ENCODE measurements at places on chromosomes 4 and X.

- no peak for DNase-seq
Observed at GRCh38 chr4:101141230-101141629, 206.1 kb downstream of the PPP3CA start.

DNA sequence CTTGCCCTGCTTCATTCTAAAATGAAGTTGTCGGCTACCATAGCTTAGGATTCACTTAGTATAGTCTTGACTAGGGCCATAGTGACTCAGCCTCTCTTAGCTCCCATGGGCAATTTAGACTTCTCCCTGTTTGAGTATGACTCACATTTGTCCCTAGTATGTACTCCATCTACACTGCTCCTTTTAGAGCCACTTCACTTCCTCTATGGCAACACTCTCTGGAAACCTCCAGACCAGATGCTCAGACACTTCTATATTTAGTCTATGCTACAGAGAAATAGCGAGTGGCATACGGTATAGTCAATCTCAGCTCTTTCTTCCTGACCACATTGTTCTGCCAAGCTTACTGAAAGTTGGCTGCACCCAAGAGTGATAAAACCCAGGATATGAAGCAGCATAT lies 11.2 kb downstream of the MEPE start:
- DNase-seq, result no peak

- DNase-seq, result no peak
Observed at GRCh38 chr4:132662456-132662855, 486.6 kb upstream of the PCDH10 start.

- DNase-seq, result no peak
Observed at GRCh38 chr4:138749303-138749702, 266.3 kb upstream of the NOCT start.

DNA sequence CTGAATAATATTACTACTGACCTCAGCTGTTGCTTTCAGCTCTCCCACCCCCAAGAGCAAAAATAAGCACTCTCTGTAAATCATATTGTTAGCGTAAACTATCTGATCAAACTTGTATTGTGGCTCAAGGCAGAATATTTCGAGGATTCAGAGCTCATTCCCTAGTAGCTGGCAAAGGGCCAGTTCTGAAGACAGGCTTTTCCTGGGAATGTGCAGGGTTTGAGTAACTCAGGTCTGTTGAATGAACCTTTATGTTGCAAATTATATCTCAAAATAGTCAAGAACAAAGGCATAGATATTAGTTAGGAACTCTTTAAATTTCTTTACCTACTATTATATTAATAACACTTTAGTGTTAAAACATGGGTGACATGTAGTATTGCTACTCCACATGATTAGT lies 454.9 kb downstream of the CCSER1 start:
- no peak for DNase-seq

DNA sequence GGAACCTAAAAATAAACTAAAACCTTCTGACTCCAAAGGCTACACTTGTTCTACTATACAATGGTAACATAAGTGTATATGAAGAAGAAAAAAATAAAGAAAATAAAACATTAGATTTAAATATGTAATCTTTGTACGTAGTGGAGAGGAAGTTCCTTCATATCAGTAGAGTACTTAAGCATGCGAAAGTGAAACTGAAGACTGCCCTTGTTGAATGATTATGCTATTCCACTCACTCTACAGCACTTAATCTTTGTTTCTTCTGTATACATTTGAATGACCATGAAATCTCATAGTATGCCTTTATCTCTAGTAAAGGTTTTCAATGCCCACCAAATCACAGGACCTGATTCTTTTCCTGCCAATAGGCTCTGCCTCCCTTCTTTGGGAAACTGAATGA lies 78.9 kb downstream of the NDST3 start:
- no peak for DNase-seq

GRCh38 chr4:103786593-103786992 lies 66.8 kb upstream of the TACR3 start:
- no peak for DNase-seq

DNA sequence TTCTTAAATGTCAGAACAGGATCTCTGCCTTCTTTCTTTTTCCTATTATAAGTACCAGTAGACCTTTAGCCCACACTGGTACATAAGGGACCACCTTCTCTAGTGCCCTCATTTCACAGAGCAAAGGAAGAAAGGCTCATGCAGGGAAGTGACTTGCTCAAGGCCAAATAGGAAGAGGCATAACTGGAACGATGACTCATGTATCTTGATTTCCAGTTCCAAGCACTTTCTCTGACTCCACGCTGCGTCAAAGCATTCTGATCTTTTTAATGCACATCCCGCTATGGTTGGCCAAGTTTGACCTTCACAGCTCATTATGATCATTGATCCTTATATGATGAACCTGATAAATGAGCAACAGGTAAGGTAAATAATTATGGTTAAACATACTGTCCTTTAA lies 542.0 kb downstream of the GBA3 start:
- DNase-seq, result no peak

DNA sequence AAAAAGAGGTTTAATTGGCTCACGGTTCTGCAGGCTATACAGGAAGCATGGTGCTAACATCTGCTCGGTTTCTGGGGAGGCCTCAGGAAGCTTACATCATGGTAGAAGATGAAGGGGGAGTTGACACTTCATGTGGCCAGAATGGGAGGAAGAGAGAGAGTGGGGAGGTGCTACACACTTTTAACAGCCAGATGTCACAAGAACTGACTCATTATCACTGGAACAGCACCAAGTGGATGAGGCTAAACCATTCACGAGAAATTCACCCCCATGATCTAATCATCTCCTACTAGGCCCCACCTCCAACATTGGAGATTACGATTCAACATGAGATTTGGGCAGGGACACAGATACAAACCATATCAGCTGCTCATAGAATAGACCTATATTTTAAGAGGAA lies 255.8 kb downstream of the OPHN1 start:
- DNase-seq, result no peak

DNA sequence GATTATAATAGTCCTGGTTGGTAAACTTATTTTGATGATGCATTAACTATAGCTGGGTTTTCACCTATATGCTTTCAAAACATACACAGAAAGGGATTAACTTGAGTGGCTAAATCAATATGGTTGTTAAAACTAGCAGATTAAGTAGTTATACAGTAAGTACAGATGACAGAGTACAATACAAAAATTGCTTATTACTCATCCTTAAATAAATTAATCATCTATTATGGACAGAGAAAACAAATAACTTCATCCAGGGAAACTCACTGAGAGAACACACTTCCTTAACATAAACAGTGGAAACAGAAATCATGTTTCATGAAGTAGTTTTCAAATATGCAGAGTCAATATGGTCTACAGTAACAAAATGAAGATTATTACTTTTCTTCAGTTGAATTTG lies 133.4 kb downstream of the AREG start:
- no peak for DNase-seq

DNA sequence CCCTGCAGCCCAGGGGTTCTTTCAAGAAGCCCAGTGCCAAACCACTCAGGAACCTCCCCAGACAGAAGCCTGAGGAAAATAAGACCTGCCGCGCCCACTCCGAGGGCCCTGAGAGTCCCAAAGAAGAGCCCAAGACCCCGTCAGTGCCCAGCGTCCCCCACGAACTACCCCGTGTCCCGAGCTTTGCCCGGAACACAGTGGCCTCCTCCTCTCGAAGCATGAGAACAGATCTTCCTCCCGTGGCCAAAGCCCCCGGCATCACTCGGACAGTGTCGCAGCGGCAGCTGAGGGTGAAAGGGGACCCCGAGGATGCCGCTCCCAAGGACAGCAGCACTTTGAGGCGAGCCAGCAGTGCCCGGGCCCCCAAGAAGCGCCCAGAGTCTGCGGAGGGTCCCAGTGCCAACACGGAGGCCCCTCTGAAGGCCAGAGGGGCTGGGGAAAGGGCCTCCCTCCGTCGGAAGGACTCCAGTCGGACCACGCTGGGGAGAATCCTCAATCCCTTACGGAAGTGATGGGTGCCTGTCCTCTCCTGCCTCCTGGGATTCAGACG lies 40.2 kb downstream of the FHDC1 start:
- no peak for DNase-seq

- no peak for DNase-seq
Observed at GRCh38 chr4:155954939-155955338, 1.3 kb upstream of the CTSO start.

- no peak for DNase-seq
Observed at GRCh38 chr4:146436423-146437162, 85.1 kb downstream of the SLC10A7 start.

DNA sequence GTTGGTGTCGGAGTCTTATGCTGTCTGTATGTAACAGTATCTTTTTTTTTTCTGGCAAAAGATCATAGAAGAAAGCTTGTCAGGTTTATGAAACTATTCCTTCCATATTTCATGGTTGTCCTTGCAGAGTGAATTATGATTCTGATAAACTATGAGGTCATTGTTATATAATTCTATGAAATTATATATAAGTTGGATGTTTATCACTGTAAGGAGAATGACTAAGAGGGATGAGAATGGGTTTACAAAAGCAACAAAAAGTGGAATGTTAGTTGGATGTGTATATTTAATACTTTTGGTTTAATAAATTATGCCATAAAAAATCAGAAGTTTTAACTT lies 43.1 kb downstream of the RAPGEF2 start:
- no peak for DNase-seq

DNA sequence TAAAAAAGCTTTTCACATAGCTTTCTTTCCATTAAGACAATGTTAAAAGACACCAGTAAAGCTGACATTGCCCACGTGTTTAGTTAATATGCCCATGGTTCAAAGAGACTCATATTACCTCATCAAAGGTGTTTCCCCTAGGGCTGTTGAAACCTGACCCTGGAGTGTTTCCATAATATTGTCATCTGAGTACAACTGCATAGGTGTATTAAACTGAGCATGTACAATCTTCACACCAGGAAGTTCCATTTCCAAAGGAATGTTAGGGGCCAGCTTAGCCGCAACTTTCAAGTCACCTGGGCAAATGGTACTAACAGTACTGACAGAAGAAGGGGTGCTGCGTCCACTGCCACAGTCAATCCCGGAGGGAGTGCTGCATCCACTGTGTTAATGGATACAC lies 27.1 kb downstream of the PDLIM3 start:
- no peak for DNase-seq

GRCh38 chr4:126916626-126917140 lies 716.1 kb upstream of the INTU start:
- DNase-seq, result no peak
